ENCODE measurements at places on chromosomes 13 and 19.

DNA sequence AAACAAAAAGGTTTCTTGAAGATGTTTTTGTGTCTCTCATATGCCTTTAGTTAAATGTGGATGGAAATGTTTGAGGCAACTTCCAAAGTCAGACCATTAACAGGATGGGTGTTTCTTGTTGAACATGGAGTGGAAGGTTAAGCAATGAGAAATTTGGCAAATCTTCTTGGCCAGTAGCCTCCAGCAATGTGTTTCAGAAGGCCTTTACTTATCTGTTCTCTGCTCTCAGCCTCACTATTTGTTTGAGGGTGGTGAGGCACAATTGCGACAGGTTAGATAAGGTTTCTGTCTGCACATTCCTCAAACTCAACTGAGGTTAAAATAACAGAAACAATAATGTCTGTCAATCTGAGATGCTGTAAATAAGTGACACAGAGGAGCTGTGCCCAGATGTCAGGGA, 1019.0 kb downstream of the DIAPH3 start:
- no peak for DNase-seq

DNA sequence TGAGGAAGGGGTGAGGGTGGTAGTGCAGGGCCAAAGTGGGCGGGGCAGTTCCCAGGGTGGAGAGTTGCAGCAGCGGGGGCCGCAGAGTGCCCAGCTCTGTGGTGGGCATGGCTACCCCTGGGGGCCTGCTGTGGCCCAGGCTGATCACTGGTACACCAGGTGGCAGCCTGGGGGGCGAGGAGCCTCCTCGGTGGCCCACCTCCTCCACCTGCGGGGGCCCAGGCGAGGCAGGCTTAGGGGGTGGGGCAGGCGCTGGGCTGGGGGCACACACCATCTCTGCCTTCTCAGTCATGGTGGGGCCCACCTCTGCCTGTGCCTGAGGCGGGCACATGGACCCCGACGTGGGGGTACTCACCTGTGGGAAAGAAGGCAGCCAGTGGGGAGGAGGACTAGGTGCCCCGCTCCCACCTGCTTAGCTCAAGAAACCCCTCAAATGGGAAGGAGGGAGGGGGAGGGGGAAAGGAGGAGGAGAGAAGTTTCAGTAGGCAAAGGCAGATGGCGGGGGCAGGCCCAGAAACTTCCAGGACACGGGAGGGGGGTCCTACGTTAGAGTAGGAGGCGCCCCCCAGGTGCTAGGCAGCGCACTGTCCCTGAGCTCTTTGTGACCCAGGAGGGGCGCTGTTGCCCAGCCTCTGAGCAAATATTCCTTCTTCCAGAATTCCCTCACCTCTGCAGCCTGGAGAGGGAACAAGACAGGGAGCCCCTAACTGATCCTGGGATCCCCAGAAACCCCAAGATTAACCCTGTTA, 1.6 kb downstream of the LYL1 start:
- no peak for DNase-seq

- no peak for DNase-seq
Measured at GRCh38 chr13:100859861-100860260, 185.3 kb upstream of the TMTC4 start.

DNA sequence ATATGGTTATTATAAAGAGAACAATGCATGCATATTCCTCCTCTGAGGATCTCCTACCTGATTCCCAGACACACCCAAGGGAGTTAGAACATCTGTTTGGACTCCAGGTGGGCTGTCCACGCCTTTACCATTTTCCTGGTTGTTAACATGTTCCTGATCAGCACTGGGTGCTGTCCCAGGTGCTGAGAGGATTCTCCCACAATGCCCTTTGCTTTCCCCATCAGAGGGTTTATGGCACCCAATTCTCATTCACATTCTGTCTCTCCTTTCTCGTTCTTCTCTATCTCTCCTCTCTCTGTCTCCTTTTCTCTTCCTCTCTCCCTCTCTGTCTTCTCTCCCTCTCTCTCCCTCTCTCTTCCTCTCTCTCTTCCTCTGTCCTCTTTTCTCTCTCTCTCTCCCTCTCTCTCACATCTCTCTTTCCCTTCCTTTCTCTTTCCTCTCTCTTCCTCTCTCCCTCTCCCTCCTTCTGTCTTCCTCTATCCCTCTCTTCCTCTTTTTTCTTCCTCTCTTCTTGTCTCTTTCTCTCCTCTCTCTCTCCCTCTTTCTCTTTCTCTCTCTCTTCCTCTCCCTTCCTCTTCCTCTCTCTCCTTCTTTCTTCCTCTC, 3.3 kb upstream of the RDH13 start:
- no peak for DNase-seq

- DNase-seq = no peak
Measured at GRCh38 chr19:16032509-16033135, 43.7 kb upstream of the TPM4 start.

GRCh38 chr13:78382491-78382890, 220.9 kb downstream of the POU4F1 start:
- no peak for DNase-seq

- no peak for DNase-seq
Measured at GRCh38 chr13:106029676-106030290, 505.7 kb downstream of the EFNB2 start.

DNA sequence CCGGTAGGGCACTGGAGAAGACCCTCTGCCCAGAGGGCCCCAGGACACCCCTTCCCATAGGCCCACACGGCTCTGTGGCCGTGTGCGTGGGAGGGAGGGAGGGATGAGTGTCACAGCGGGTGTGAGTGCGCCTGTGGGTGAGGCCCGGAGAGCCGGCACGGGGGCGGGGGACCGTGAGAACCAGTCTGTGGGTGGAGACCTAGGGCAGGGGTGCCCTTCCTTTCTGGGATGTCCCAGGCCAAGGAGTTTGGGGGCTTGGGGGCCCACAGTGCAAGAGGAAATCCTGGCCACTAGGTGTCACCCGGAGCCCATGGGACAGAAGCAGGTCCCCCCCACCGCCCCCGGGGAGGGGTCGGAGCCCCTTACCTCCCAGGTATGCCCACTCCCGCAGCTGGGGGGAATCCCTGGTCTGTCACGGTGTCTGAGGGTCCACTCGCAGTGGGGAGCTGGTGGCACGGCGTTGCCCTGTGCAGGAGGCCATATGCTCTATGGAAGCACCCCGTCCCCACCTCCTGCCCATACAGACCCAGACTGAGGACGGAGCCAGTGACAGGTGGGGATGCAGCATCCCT, 16.0 kb upstream of the SLC7A10 start:
- DNase-seq = no peak

DNA sequence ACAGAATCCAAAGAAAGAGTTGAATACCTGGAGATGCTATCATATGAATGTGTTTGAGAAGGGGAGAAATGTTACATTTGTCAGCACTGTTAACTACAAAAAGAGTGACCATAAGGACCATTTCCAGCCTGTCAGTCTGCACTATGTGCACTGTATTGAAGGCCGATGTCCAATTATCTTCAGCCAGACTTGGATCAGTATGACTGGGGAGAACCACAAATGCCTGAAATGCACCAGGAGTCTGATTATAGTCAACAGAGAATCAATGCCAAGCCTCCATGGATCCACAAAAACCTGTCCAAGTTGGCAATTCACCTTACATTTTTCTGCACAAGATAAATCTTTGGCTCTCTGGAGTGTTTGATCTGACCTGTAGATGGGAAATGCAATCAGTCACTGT, 697.5 kb upstream of the SGCG start:
- no peak for DNase-seq

GRCh38 chr13:43473437-43473836, 313.3 kb downstream of the ENOX1 start:
- DNase-seq = no peak

GRCh38 chr19:51318687-51319648, 7.5 kb downstream of the IGLON5 start:
- no peak for DNase-seq

DNA sequence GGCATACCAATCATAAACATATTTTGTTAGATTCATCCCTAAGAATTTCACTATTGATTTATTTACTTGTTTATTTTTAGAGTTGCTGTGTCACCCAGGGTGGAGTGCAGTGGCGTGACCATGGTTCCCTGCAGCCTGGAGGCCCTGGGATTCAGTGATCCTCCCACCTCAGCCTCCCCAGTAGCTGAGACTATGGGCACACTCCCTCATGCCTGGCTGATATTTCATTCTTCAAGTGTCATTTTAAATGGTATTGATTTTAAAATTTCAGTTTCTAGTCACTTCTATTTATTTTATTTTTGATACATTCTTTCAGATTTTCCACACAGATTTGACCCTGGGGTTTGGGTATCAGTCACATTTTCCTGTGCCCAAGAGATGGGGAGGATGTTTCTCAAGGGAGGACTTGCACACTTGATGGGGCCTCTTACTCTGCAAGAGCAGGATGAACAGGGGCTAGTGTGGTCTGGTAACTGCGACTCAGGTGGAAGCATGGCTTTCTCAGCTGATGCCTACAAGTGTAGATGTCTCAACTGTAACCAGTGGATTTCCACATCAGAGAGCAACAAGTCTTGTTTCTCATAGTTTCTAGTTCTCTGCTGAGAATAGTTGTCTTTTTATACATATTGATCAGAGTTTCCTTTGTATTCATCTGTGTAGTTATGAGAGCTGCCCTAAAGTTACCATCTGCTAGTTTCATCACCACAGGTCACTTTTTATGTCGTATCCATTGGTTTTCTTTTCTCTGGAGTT, 40.2 kb downstream of the CCNE1 start:
- DNase-seq = no peak

DNA sequence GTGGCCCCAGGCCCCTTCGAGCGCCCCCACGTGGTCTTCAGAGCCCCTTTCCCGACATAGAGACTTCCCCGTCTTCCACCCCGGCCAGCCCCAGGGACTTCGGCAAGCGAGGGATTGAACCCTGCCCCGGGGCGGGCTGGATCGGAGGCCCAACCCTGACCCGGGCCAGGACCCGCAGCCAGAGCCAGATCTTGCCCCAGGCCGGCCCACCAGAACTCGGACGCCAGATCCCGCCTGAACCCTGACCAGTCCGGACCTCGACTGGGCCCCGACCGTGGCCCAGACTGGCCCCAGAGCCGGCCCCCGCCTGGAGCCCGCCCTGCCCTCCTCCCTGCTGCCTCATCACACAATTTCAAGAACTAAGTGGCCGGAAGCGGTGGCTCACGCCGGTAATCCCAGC, 253 bp upstream of the TPTE2 start:
- DNase-seq = no peak

DNA sequence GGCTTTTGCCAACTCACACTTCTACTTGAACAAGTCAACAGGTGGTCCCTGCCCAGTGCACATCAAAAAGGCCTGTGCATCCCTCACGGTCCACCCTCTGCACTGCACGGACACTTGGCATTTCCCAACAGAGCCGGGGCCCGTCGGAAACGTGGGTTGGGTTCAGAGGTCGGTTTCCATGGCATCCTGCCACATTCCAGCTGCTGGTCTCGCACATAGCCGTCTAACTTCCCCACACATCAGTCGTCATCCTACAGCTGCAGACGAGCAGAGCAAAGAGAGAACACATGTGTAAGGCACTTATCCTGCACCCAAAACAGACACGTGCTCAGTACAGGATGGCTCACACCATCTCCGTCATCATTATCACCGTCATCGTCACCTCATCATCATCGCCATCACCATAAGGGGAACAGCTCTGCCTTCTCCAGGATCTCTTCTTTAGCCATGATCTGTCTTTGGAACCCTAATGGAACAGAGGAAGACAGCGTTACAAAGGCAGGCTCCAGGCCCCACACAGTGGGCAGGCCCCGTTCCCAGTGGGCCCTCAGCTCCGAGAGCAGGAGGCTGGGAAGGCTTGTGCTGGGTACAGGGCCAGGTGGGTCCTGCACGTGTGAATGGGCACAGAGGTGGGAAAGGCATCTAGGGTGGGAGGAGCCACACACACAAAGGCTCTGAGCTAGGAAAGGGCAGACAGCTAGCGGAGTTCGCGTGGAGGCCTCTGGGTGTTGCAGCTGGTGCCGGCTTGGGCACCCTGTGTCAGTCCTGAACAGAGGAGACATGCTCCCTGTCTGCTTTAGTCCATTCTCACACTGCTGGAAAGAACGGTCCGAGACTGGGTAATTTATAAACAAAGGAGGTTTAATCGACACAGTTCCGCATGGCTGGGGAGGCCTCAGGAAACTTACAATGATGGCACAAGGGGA, 170.8 kb upstream of the SOX1 start:
- DNase-seq = no peak
